Thyroid gland (tissue), 4 donors: ENCODE measurements at places on chromosomes 16 and 17. TPM values are rescaled to one million over a fixed set of nuclear protein-coding genes. Genes with fewer than 3 reads are reported as not detected.

The KRTAP3-1 gene
- total RNA-seq: not detected

GRCh38 chr16:89495121-89495520, 4.8 kb upstream of the ANKRD11 start:
- no peak for DNase-seq

- DNase-seq: peak; percentile 61
Measured at GRCh38 chr16:31148281-31148728, 1.6 kb downstream of the PRSS36 start.

The PABPN1L gene
- total RNA-seq: not detected

DNA sequence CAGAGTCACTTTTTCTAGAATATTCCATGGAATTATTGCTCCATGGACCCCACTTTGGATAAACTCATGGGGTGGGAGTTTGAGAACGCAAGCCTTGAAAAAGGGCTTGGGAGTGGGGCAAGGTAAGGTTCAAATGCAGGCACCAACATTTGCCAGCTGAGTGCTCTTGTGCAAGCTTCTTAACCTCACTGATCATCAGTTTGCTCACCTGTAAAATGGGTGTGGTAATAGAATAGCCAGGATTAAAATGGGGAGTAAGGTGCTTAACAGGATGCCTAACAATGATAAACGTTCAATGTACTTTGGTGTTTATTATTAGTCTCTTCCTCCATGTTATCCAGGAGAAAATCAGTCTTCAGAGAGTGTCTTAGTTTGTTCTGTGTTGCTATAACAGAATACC, 39.0 kb downstream of the CACNG5 start:
- DNase-seq: no peak

The HOXB4 gene
- total RNA-seq: 0.79 TPM

DNA sequence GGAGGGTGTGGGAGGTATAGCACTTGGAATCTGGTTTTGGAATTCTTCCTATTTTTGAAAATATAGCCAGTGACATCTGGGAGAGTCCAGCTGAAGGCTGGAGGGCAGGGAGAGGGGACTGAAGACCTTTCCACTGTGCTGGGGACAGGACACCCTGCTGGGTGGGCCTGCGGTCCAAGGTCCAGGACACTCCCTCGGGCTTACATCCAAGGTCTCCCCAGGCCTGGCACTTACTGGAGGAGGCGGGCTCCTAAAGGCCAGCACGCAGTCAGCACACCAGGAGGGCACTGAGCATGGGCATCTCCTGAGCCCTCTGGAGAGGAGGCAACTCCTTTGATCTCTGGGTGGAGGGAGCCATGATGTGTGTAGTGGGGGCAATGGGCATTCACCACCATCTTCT, 35.5 kb upstream of the ETV4 start:
- no peak for DNase-seq
